ENCODE measurements at places on chromosomes 3 and 15.
A peak's percentile ranks its signal among the peaks of the same experiment; 100 is the strongest.

- peak; percentile 48 for DNase-seq
Observed at GRCh38 chr15:65837301-65838294, 31.7 kb upstream of the RAB11A start.

DNA sequence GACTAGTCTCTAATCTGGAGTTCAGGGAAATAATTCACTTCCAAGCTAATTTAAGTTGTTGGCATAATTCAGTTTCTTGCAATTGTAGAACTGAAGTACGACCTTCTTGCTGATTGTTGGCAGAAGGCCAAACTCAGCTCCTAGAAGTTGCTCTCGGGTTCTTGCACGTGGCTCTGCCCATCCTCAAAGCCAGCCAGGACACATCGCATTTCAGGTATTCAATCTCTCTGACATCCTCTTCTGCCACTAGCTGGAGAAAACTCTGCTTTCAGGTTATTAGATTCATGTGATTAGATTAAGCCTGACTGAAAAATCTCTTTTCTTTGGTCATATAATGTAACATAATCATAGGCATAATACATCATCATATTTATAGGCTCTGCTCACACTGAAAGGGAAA is 362.0 kb downstream of the ZPLD1 start:
- DNase-seq: no peak

GRCh38 chr3:108590460-108590859 is 938 bp downstream of the DZIP3 start:
- DNase-seq: peak; percentile 9

GRCh38 chr3:185397676-185398075 is 34.7 kb downstream of the MAP3K13 start:
- no peak for DNase-seq

DNA sequence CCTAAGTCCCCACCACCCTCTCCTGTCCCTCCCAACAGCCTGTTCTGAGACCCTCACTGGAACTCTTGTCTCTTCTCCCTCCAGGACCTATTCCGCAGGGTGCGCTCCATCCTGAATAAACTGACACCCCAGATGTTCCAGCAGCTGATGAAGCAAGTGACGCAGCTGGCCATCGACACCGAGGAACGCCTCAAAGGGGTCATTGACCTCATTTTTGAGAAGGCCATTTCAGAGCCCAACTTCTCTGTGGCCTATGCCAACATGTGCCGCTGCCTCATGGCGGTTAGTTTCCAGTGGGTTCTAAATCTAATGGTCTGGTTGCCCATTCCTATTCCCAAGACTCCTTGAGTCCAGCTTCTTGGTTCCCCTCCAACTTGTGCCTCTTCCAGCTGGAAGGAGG is 9.3 kb downstream of the EIF4G1 start:
- DNase-seq: no peak

- DNase-seq: no peak
Observed at GRCh38 chr3:197431346-197431910, 124.3 kb downstream of the BDH1 start.

DNA sequence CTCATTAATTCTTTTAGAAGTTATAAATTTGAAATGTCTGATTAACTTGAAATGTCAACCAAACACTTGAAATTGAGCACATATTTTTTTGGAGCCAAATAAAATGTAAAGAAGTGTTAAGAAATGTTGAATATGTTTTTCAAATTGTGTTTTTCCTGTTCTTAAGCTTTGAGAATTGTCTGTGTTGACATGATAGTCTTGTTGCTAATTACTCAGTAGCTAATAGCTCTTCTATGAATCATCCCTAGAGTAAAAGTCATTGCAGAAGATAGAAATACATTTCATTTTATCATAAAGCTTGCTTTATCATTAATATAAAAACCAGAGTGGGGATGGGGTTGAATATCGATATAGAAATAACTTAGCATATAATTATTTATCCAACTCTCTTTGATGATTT is 41.9 kb upstream of the ABHD10 start:
- DNase-seq: no peak

GRCh38 chr3:169384573-169384972 is 278.9 kb downstream of the MECOM start:
- no peak for DNase-seq

DNA sequence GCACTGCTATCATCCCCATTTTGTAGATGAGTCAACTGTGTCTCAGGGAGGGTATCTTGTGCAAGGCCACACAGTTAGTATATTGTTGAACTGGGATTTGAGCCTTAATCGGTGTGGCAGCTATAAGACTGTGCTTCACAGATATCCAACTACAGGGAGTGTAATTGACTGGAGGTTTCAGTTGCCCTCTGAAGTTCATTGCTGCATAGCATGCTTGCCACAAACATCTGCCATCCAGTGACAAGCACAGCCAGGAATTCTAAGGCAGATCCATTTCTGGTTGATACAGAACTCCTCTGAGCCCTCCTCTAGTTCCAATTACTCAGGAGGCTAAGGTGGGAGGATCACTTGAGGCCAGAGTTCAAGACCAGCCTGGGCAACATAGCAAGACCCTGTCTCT is 16.4 kb downstream of the FSD2 start:
- DNase-seq: no peak

DNA sequence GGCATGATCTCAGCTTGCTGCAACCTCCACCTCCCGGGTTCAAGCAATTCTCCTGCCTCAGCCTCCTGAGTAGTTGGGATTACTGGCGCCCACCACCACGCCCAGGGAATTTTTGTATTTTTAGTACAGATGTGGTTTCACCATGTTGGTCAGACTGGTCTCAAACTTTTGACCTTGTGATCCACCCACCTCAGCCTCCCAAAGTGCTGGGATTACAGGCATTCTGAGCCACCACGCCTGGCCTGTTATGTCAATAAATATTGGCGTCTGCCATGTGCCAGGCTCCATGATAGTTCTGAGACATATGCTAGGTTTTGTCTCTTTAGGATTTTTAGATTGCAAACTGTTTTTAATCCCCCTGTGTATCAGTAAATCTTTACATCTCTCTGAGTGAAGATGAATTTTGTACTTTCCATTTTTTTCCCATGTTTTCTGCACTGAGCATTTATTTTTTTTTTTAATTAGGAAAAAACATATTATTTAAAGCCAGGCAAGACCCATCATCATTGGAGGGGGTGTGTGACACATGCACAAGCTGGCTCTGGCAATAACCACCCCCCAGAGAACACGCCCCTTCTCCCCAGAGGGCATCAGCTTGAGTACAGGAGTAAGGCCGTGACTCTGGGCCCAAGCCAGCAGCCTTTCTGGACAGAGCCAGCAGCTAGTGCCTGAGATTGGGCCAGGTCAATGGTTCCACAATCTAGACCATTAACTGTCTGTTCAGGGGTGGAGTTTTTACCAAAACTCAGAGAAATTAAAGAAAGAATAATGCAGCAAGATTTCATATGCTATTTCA is 51.0 kb upstream of the ATP1B3 start:
- DNase-seq: no peak

DNA sequence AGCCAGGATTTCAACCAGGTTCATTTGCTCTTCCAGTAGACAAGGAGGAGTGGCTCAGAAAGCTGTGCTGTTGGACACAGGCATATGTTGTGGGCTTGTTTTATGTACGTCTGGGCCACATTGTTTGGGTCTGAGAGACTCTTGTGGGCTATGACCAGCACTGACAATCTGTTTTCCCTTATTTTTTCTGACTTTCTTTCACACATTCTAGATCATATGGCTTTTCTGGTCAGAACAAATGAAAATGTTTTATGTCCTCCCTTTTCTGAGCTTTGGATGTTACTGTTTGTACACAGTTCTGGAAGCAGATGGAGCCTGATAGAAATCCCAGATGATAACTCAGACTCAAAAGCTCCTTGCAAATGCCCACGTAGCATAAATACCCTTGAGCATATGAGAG is 85.8 kb upstream of the RGMA start:
- no peak for DNase-seq

GRCh38 chr3:76400141-76400540 is 614.8 kb upstream of the ZNF717 start:
- no peak for DNase-seq

DNA sequence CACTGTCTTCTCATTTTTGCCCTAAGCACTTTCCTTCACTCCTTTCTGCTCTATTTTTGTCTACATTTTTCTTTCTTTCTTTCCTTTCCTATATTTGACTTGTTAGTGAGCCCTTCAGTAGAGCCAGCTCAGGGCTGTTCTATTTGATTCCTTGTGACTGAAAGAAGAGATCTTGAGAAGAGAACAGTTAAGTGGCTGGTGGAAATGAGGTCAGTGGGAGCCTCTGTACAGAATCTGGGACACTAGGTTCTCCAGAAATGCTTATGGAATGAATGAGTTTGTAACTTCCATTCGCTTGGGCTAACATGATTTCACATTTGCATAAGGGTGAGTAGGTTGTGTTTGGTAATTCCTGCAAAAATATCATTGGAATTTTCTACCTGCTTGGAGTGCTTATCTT is 45.6 kb downstream of the CACNA2D3 start:
- DNase-seq: no peak

DNA sequence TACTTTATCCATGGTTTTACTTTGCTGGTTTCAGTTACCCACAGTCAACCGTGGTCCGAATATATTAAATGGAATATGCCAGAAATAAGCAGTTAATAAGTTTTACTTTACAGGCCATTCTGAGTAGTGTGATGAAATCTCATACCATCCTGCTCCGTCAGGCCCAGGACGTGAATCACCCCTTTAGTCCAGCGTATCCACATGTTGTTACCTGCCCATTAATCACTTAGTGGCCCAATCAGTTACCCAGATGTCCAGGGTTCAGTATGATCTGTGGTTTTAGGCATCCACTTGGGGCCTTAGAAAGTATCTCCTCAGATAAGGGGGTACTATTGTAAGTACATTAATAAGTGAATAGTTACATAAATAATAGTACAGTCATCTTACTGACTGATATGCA is 88.0 kb downstream of the TTBK2 start:
- no peak for DNase-seq

DNA sequence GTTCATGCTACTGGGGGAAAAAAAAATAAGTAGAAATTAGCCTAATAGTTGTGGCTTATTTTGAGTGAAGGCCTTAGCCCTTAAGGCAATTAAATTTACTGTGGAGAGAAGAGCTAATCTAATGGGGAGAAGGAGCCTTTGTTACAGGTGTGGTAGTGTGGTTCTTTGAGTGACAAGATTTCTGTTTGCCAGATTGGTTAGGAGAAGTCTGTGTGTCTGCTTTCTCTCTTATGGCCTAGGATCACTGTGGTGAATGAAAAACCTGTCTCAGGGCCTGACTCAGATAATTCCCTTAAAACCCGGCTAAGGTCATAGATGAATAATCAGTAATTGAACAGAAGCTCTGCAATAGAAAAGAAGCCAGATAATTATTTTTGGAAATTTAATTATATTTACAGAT is 27.0 kb downstream of the OPA1 start:
- DNase-seq: peak; percentile 30

GRCh38 chr3:10703875-10704274 is 112.2 kb upstream of the SLC6A11 start:
- peak; percentile 4 for DNase-seq

- DNase-seq: peak; percentile 61
Observed at GRCh38 chr3:10142707-10143560, 1.4 kb downstream of the VHL start.

DNA sequence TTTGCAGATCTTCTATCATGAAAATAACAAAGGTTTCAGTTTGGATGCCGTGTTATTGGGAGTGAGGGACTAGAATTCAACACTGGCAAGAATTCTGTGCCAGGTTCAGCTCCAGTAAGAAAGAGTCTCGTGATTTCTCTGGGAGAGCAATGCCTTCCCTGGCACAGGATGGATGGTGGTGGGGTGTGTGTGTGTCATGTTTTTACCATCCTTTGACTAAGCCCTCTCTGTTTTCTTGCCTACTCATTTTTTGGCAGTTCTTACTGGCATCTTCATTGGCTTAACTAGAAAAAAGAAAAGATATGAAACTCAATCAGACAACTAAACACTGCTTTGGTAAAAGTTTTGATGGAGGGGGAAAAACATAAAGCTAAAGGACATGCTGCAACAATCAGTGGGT is 86.6 kb downstream of the FMN1 start:
- no peak for DNase-seq

GRCh38 chr3:106529738-106530137 is 660.9 kb upstream of the CBLB start:
- no peak for DNase-seq

GRCh38 chr15:100734586-100734985 is 132.2 kb downstream of the ASB7 start:
- no peak for DNase-seq

DNA sequence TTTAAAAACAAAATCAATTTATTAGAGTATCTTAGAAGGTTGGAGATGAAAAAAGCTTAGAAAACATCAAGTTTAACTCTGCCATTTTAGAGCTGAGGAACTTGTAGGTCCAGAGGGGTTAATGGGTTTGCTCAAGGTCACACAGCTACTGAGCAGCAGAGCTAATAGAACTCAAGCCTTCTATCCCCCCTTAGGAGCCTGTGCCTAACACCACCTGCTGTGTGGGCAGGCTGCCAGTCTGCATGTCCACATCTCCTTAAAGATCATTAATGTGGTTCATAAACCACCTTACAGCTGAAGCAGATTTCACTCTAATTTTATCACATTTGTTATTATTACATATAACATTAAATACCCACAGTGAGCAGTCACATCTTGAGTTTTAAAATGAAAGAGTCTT is 14.1 kb upstream of the SLC35G2 start:
- no peak for DNase-seq

GRCh38 chr15:66578286-66578875 is 12.6 kb upstream of the LCTL start:
- no peak for DNase-seq

DNA sequence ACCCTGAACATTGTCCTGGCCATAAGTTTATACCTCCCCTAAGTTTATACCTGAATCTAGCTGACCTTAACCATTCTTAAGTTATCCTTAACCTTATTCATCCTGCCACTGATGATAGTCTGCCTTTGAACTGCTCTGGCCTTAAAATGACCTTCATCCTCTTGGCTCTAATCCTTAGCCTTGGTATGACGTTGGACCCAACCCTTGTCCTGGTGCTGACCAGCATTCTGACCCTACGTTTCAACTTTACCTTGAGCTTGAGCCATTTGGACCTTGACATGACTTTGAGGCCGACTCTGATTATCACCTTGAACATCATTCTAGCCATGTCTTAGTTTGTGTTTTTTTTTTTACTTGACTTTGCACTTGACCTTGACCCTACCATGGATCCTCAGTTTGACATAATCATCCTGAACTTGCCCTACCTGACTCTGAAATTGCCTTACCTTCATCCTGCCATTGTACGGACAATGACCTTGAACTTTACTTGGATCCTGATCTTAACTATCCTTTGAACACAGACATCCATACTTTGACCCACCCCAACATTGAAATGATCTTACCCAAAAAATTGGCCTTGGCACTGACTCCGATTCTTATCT is 61.1 kb upstream of the ACAD9 start:
- DNase-seq: no peak

- DNase-seq: no peak
Observed at GRCh38 chr3:123148772-123149171, 53.0 kb upstream of the SEC22A start.

- DNase-seq: no peak
Observed at GRCh38 chr15:37229855-37230619, 129.7 kb upstream of the MEIS2 start.

- peak; percentile 21 for DNase-seq
Observed at GRCh38 chr3:16378415-16378814, 113.4 kb downstream of the OXNAD1 start.
